ENCODE measurements at places on chromosomes 4 and X.

DNA sequence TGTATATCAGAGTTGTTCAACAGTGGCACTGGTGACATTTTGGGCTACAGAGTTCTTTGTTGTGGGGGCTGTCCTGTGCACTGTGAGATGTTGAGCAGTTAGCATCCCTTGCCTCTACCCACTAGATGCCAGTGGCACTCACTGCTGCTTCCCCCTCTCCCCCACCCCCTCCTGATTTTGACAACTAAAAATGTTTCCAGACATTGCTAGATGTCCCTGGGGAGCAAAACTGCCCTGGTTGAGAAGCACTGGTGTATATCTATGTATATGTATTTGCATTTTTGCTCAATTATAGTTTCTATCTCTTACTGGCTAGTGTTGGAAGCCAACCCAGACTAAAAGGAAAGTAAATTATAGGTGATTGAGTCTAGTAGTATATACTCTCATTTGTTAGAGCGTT, 2.4 kb downstream of the TMEM131L start:
- no peak for DNase-seq

GRCh38 chr4:186345184-186345583, 79.2 kb downstream of the F11 start:
- no peak for DNase-seq

DNA sequence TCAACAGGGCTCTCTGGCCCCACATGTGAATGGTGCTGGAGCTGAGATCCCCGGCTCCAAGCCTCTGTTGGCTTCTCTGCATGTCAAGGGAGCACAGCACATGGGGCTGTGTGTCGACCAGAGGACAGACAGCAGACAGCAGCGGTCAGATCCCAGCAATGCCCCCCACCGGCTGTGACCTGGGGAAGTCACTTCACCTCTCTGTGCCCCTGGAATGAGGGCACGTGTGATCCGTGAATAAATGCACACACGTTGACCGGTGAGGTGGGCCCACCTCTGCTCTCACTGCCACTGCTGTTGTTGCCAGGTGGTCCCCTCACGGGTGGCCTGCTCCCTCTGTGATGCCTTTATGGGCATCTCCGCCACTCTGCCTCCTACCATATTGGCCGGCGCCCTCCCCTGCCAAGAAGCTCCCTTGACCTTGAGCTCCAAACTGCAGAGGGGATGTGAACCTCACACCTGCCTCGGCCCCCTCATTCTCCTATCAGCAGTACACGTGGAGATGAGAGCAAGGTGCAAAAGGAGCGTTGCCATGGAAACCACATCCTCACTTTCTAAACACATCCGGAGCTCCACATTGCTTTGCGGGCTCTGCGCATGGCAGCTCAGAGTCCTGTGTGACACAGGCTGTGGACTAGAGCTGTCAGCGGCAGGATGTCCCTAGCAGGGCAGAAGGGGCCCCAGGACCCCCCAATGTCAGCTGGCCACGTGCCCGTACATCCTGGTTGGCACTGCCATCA, 75.4 kb downstream of the ABLIM2 start:
- no peak for DNase-seq

- no peak for DNase-seq
Observed at GRCh38 chrX:40866893-40867292, 131.6 kb upstream of the MED14 start.

- DNase-seq: no peak
Observed at GRCh38 chr4:15322006-15322405, 105.8 kb upstream of the C1QTNF7 start.
